Heart left ventricle (tissue), 16 donors: ENCODE measurements at places on chromosomes 4 and X. TPM values are rescaled to one million over a fixed set of nuclear protein-coding genes. Genes with fewer than 3 reads are reported as not detected.

- no peak for DNase-seq
These were observed 16.0 kb upstream of the PIN4 start for GRCh38 chrX:72165551-72165950.

BEX2 gene
- total RNA-seq = 4.9 TPM

ADH6 gene
- not detected for total RNA-seq

UGT2B17 gene
- total RNA-seq = not detected

- DNase-seq = no peak
These were observed 109.9 kb downstream of the ZNF518B start for GRCh38 chr4:10347281-10347795.

- no peak for DNase-seq
These were observed 16.0 kb downstream of the PRDM8 start for GRCh38 chr4:80213117-80213815.
